ENCODE measurements at places on chromosomes 3 and 15. TPM values are rescaled to one million over a fixed set of nuclear protein-coding genes. Genes with fewer than 3 reads are reported as not detected.

SLC6A11 gene
- 0.16 TPM for total RNA-seq

CHRM5 gene
- not detected for total RNA-seq

CFAP100 gene
- not detected for total RNA-seq

KNG1 gene
- not detected for total RNA-seq

KCNMB3 gene
- total RNA-seq, result 2.8 TPM

FAM240A gene
- total RNA-seq, result not detected

FETUB gene
- total RNA-seq, result not detected

HLTF gene
- 14.8 TPM for total RNA-seq

SERINC4 gene
- total RNA-seq, result not detected

SCG5 gene
- total RNA-seq, result not detected

TBC1D2B gene
- 57.6 TPM for total RNA-seq

SLC9C1 gene
- total RNA-seq, result not detected

PPM1L gene
- total RNA-seq, result 55.2 TPM

EPHA3 gene
- 5.6 TPM for total RNA-seq

WDR72 gene
- total RNA-seq, result not detected

SAMMSON gene
- 0.94 TPM for total RNA-seq

CELSR3 gene
- 0.44 TPM for total RNA-seq

SMAD6 gene
- 9.2 TPM for total RNA-seq

HPS3 gene
- total RNA-seq, result 21.7 TPM

NR1I2 gene
- total RNA-seq, result not detected

AMIGO3 gene
- 1.1 TPM for total RNA-seq

ZNF660 gene
- total RNA-seq, result 3.9 TPM

ABHD14A gene
- total RNA-seq, result 37.7 TPM

TMC3 gene
- total RNA-seq, result not detected

KLHL25 gene
- 8.5 TPM for total RNA-seq

C3orf22 gene
- not detected for total RNA-seq

A4GNT gene
- not detected for total RNA-seq

FAM43A gene
- total RNA-seq, result 7.0 TPM

OR5K2 gene
- total RNA-seq, result not detected

C3orf49 gene
- not detected for total RNA-seq

LOXL1 gene
- total RNA-seq, result 5.4 TPM

CD200R1 gene
- 3.0 TPM for total RNA-seq

TMOD2 gene
- total RNA-seq, result 12.4 TPM

DLEC1 gene
- total RNA-seq, result 0.85 TPM

GHSR gene
- total RNA-seq, result not detected

GPR15 gene
- total RNA-seq, result not detected

SI gene
- not detected for total RNA-seq

PGBD4 gene
- total RNA-seq, result 0.57 TPM

CFAP91 gene
- total RNA-seq, result 2.9 TPM

EOMES gene
- 0.22 TPM for total RNA-seq

C2CD4A gene
- not detected for total RNA-seq

XCR1 gene
- not detected for total RNA-seq

TSEN2 gene
- 13.2 TPM for total RNA-seq

PRR23C gene
- total RNA-seq, result not detected

ZWILCH gene
- total RNA-seq, result 6.0 TPM

ARHGAP31 gene
- 38.8 TPM for total RNA-seq

Measured in subcutaneous adipose tissue (tissue), 4 donors.